ENCODE measurements at places on chromosomes 11 and 22. TPM values are rescaled to one million over a fixed set of nuclear protein-coding genes. Genes with fewer than 3 reads are reported as not detected.

GRCh38 chr11:44778195-44779100, 51.7 kb downstream of the TSPAN18 start:
- DNase-seq, result no peak
- H3K36me3 ChIP-seq, result no peaks in the 10 kb centered on the region
- H3K27me3 ChIP-seq, result peaks cover 8% of the 10 kb centered on the region
- no peaks in the 10 kb centered on the region for H3K4me1 ChIP-seq

DNA sequence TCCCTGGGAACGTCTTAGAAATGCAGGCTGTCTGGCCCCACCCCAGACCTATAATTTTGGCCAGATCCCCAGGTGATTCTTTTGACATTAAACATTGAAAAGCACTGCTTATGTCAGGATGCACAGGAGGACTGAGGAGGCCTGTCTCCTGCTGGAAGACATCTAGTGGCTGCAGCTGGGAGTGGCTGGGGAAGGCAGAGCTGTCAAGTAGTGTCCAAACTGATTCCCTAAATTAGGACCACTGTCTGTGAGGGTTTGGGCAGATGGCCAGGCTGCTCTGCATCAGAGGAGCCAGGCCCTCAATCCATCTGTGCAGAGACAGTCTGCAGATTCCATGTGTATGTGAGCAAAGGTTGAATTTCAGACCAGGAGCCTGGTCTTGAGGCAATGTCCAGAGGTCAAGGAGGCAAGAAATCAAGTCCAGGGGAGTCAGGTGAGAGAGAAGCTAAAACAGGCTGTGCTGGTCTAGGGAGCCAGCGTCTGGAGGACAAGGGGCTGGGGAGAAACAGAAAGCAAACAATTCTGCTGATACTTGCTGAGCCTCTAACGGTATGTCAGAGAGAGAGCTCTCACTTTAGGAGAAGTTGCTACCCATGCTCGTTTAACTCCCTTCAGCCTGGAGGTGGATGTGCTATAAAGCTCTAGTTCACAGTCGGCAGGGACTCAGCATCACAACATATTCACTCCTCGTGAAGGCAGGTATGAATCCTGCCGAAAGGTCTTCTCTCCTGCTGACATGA, 15.3 kb upstream of the SYTL2 start:
- peaks cover 43% of the 10 kb centered on the region for H3K4me1 ChIP-seq
- no peak for DNase-seq
- no peak overlapping the region for H3K4me3 ChIP-seq
- H3K36me3 ChIP-seq, result peaks cover 3% of the 10 kb centered on the region

DNA sequence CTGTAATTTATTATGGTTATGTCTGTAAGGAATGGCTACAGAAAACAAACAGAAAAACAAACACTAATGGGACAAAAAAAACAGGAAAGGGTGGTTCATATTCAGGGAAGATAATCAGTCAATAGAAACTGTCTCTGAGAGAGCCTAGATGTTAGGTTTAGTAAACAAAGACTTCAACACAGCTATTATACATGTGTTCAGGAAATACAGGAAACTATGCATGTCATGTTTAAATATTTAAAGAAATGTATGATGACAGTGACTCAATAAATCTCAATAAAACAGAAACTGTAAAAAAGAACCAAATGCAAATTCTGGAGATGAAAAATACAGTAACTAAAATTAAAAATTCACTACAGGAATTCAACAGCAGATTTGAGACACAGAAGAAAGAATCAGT, 76.0 kb downstream of the PACS1 start:
- no peak for DNase-seq
- H3K27ac ChIP-seq, result no peak overlapping the region
- peaks cover 29% of the 10 kb centered on the region for H3K36me3 ChIP-seq
- peaks cover 24% of the 10 kb centered on the region for H3K4me1 ChIP-seq

DNA sequence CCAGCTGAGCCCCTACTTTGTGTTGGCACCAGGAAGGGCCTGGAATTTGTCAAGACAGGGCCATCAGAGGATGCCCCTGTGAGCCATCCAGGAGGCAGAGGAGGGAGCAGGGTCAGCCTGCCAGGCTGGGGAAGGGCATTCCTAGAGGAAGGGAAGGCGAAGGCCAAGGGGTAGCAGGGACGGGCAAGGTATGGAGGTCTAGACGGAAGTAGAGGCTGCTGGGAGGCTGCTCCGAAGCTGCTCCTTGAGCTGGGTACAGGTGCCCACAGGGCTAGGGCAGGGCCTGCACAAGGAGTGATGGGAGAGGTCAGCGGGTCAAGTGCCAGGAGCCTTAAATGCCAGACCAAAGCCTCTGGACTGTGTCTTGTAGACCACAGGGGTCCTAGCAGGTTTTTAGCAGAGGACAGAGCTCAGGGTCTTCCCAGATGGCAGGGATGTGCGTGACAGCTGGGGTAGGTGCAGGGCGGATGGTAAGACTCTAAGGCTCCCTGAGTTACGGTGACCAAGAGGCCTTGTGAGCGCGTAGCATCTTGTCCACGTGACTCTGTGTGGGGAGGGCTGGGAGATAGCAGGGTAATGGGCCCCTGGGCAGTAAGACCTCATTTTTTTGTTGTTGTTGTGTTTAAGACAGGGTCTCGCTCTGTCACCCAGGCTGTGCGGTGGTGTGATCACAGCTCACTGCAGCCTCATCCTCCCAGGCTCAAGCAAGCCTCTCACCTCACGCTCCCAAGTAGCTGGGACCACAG, 31.7 kb upstream of the CSNK1E start:
- H3K4me1 ChIP-seq, result no peaks in the 10 kb centered on the region
- no peaks in the 10 kb centered on the region for H3K36me3 ChIP-seq
- H3K27ac ChIP-seq, result no peak overlapping the region
- H3K4me3 ChIP-seq, result no peak overlapping the region
- no peaks in the 10 kb centered on the region for H3K27me3 ChIP-seq

Gene GGTLC2
- total RNA-seq, result not detected

DNA sequence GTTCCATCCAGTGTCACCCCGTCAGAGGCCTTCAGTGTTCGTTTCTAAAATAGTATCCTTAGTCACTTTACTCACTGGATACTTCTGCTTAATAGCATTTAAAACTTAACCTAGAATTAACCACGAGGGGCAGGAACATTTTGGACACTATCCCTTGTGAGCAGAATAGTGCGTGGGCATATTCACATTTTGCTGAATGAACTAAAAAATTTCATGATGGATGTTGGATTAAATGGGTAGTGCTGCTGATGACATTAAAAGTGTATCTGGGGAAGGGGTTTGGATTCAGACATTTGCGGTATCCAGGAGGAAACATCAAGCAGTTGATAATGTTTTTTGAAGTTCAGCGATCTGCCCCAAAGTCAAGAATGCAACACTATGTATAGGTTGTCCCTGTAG, 750 bp upstream of the NAT10 start:
- H3K36me3 ChIP-seq, result peaks cover 15% of the 10 kb centered on the region
- H3K4me1 ChIP-seq, result peaks cover 42% of the 10 kb centered on the region
- DNase-seq, result no peak
- H3K27me3 ChIP-seq, result no peaks in the 10 kb centered on the region
- H3K4me3 ChIP-seq, result peak overlapping the region; percentile 95
- H3K27ac ChIP-seq, result peak overlapping the region; percentile 97

GRCh38 chr11:37721485-37721884, 1123.4 kb upstream of the RAG2 start:
- no peak overlapping the region for H3K4me3 ChIP-seq
- H3K27me3 ChIP-seq, result no peaks in the 10 kb centered on the region
- H3K36me3 ChIP-seq, result no peaks in the 10 kb centered on the region
